Thymus (tissue), 14 donors: ENCODE measurements at places on chromosomes 13 and 19.

- no peak for DNase-seq
Observed at GRCh38 chr13:19591864-19592263, 30.5 kb upstream of the TPTE2 start.

DNA sequence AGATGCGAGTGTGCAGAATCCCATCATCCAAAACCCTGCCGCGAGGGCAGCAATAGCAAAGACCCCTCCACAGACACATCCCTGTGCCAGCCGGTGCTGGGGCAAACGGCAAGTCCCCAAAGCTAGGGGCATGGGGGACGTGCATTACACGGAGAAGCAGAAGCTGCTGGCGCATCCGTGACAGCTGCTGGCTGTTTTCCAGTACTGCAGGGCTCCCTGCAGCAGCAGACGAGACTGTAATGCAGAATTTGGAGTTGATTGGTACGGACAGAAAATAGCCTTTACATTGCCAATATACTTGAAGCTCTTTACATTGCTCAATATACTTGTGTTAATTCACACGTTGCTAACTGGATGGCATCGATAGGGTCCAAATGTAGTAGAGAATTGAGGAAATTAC is 77.2 kb upstream of the TMTC4 start:
- DNase-seq: no peak

DNA sequence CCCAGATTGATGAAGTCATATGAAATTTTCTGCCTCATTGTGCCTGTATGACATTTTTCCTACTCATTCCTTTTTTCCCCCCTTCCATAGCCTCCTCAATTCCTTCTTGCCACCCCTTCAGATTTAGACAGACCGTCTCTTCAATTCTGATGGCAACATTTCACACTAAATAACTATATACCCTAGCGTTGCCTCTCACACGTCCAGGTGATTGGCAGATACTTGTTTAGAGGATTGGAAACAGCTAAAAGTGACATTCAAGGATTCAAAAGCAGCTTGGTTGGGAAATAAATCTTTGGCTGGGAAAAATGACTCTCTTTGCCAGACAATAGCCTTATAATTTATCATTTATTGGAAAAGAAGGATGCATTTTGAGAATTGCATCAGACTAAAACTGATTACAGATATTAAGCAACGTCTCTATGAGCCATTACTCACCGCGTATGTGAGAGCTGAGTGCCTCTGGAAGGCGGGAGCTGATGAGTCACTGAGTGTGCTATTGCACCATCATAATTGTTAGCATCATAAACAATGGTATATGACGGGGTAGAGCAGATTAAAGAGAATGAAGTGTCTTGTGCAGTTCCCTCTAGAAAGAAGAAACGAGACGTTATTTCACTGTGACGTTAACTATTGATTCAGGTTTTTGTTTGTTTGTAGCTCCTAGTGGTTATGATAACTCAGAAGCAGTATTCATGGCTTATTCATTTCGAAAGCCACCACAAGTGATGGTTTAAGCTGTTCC is 61.1 kb upstream of the FAM216B start:
- no peak for DNase-seq

DNA sequence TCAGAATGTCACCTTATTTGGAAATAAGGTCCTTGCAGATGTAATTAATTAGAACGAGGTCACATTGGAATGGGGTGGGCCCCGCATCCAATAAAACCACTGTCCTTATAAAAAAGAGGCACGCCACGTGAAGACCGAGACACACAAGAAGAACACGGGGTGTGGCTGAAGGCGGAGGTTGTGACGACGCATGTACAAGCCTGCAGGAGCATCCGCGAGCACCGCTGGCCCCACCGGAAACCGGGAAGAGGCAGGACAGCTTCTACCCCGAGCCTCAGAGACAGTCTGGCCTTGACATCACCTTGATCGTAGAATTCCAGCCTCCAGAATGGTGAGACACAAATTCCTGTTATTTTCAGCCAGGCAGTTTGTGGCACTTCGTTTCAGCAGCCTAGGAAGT is 177.9 kb downstream of the COL4A1 start:
- no peak for DNase-seq

- DNase-seq: peak; percentile 75
Observed at GRCh38 chr19:38842439-38843174, 7.2 kb downstream of the HNRNPL start.

DNA sequence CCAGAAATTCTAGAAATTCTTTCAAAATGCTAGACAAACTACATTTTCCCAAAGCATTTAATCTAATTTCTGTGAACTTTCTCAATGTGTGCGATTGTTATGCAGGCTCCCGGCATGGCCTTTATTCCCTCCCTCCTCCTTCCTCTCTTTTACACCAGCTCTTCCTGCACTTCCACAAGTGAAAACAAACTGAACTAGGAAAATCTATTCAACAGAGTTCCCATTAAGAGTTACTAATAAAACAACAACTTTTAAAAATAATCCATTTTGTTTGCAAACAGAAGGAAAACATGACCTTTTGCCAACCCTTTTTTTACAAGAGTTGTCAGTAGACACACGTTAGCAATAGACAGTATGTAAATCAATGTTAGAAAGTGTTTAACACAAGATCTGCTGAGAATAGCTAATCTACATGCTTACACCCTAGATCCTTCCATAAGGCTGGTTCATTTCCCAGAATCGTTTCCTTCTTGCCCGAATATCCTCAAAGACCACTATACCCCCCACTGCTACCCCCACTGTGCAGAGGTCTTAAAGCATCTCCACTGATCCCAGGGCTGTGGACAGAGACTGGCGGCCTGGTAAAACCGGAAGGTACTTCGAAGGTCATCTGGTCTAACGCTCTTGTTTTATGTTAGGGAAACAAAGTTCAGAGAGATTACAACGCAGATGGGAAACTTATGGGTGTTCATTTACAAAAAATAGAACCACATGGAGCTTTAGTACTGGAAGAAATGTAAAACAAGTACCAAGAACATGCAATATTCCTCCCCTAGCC is 98.0 kb downstream of the FOXO1 start:
- no peak for DNase-seq

- DNase-seq: no peak
Observed at GRCh38 chr13:91630946-91631345, 232.5 kb downstream of the GPC5 start.

DNA sequence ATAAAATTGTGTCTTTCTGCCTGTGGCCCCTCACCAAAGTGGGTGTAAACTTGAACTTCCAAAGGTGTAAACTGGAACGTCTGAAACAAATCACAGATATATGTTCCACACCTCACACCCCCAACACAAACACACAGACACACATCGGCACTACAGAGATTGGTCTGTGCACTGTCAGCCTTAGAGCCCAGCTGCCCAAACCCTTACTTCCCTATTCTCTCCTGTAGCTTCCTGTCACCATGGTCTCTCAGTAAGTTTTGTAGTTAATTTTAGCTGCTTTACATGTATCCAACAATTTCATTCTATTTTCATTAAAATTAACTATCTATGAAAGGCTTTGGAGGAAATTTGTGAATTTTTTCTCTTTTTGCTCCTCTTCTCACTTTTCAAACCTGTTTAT is 5.4 kb downstream of the TM9SF2 start:
- no peak for DNase-seq

DNA sequence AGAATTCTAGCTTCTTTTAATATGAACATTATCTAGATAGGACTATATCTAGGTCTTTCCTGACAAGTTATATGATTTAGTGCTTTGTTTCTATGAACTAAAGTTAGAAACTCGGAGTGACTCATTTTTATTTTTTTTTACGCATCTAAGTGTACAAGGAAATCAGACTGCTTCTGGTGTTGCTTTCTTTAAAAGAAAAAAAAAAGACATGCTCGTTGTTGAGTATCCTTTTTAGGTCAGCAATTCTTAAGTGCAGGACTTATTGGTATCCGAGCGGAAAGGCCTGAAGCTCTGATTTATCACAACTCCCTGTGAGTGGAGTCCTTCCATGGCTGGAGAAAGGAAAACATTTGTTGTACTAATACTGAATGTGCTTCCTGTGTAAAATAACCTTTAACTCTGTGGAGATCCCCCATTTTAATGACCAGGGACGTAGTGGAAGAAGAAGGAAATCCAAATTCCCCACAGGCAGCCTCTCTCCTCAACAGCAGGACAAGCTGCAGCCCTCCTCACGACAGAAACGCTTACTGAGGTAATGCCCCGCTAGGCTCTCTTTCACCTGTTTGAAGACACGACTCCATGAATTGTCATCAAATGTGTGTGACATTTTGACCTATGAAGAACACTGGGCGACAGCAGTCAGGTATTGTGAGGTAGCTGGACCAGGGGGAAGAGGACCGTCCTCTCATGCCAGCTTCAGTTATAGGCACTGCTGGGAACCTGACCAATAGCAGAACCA is 17.9 kb upstream of the POMP start:
- DNase-seq: no peak

DNA sequence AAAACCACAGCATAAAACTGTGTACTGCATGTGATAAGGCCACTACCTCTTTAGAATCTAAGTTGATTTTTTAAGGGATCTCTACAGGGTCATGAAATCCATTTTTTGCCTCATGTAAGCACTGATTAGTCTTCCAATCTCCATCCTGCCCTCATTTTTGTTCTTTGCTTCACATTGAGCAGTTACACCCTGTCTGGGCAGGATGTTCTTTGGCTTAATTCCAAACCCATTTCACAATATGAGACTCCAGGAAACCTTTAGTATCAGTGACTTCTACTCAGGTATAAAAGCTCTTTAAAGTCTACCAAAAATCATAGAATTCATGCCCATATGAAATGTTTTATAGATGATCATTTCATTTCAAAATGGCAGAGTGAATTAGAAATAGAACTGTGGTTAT is 592.6 kb downstream of the TBC1D4 start:
- DNase-seq: no peak

- no peak for DNase-seq
Observed at GRCh38 chr13:46893221-46893740, 3.6 kb downstream of the HTR2A start.

GRCh38 chr13:102977471-102977870 is 88.7 kb downstream of the SLC10A2 start:
- no peak for DNase-seq

GRCh38 chr13:33262997-33263396 is 22.6 kb downstream of the STARD13 start:
- DNase-seq: no peak

- DNase-seq: no peak
Observed at GRCh38 chr13:34678154-34678553, 263.9 kb upstream of the NBEA start.
